CD4-positive, CD25-positive, alpha-beta regulatory T cell (primary cell): ENCODE measurements at places on chromosomes 11 and 22. TPM values are rescaled to one million over a fixed set of nuclear protein-coding genes. Genes with fewer than 3 reads are reported as not detected.

Gene EWSR1
- 338 TPM for total RNA-seq

Gene IL10RA
- total RNA-seq = 661 TPM

Gene NCR3LG1
- 0.69 TPM for total RNA-seq

- no peak overlapping the region for H3K27ac ChIP-seq
- H3K4me1 ChIP-seq = no peaks in the 10 kb centered on the region
- H3K27me3 ChIP-seq = no peaks in the 10 kb centered on the region
- no peak overlapping the region for H3K4me3 ChIP-seq
Observed at GRCh38 chr11:134572741-134573675, 161.0 kb upstream of the B3GAT1 start.

Gene ANO5
- total RNA-seq = not detected

GRCh38 chr11:1085440-1086170 is 10.9 kb downstream of the MUC2 start:
- H3K36me3 ChIP-seq = no peaks in the 10 kb centered on the region
- no peak overlapping the region for H3K27ac ChIP-seq
- no peak overlapping the region for H3K4me3 ChIP-seq
- DNase-seq = no peak
- no peaks in the 10 kb centered on the region for H3K27me3 ChIP-seq
- H3K4me1 ChIP-seq = no peaks in the 10 kb centered on the region

GRCh38 chr11:61975638-61976419 is 8.4 kb upstream of the FTH1 start:
- H3K27me3 ChIP-seq = no peaks in the 10 kb centered on the region
- peaks cover 6% of the 10 kb centered on the region for H3K4me1 ChIP-seq
- no peak overlapping the region for H3K27ac ChIP-seq
- no peaks in the 10 kb centered on the region for H3K36me3 ChIP-seq
- no peak overlapping the region for H3K4me3 ChIP-seq

- no peak overlapping the region for H3K4me3 ChIP-seq
- no peaks in the 10 kb centered on the region for H3K27me3 ChIP-seq
- H3K4me1 ChIP-seq = peaks cover 6% of the 10 kb centered on the region
Observed at GRCh38 chr11:2816941-2817421, 68.6 kb downstream of the CDKN1C start.

GRCh38 chr11:68317147-68317785 is 4.9 kb downstream of the LRP5 start:
- H3K4me1 ChIP-seq = peaks cover 10% of the 10 kb centered on the region
- no peak overlapping the region for H3K27ac ChIP-seq
- H3K4me3 ChIP-seq = no peak overlapping the region
- H3K27me3 ChIP-seq = peaks cover 13% of the 10 kb centered on the region
- no peak for DNase-seq

Gene TMPRSS5
- 0.74 TPM for total RNA-seq

Gene SYT12
- total RNA-seq = not detected

Gene CCDC73
- not detected for total RNA-seq

GRCh38 chr22:35870517-35871293 is 153.0 kb downstream of the APOL5 start:
- H3K27ac ChIP-seq = no peak overlapping the region
- DNase-seq = no peak
- no peaks in the 10 kb centered on the region for H3K36me3 ChIP-seq
- no peak overlapping the region for H3K4me3 ChIP-seq
- H3K4me1 ChIP-seq = no peaks in the 10 kb centered on the region

Gene OR5A1
- not detected for total RNA-seq

DNA sequence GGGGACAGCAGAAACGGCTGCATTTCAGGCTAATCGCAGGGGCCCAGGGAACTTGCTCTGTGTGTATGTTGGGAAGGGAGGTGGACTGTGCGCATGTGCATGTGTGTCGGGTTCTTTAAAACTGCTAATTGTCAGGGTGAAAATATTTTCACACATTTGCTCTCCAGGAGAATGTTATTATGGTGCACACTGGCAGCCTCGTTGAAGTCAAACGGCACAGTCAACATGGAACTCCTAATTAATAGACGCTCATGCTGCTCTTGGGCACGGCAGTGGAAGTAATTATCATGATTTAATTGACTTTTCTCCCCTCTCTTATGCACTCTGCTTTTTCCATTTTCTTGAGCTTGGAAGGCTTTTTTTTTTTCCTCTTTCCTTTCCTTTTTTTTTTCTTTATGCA is 92.6 kb downstream of the TSPAN18 start:
- no peak overlapping the region for H3K4me3 ChIP-seq
- H3K27ac ChIP-seq = no peak overlapping the region
- H3K4me1 ChIP-seq = no peaks in the 10 kb centered on the region
- H3K36me3 ChIP-seq = no peaks in the 10 kb centered on the region
